ENCODE measurements at places on chromosomes 3 and 15.

DNA sequence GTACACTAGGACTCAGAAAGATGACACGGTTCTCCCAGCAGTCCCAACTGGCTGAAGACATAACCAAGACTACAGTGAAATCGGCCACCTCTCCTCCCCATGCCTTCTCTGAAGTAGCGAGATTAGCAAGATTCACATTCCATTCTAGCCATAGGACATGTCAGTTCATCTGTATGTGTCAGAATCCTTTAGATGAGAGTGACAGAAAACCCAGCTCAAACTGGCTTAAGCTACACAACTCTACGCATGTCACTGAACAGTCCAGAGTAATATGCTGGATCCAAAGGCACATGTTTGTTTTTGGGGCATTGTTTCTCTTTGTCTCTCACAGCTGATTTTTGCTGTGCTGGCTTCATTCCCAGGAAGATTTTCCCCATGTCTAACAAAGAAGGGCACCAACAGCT is 75.8 kb downstream of the RARB start:
- no peak for DNase-seq

DNA sequence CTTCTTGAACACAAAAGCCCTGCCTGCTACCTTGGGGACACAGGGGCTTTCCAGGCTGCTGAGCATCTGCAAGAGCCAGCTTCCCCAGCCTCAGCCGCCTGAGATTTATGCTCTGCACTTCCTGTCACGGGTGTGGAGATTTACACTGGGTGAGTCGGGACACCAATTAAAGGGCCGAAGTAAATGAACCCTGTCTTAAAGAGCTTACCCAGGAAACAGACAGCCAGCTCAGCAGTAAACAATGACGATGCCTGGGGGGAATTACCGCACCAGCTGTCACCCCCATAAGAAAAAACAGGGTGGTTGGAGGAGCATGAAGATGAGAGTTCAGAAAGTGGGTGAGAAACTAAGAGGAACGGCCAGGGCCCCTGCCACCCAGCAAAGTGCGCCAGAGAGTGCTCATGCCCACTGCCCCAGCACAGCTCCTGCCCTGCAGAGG is 37.5 kb upstream of the IQSEC1 start:
- peak; percentile 54 for DNase-seq

DNA sequence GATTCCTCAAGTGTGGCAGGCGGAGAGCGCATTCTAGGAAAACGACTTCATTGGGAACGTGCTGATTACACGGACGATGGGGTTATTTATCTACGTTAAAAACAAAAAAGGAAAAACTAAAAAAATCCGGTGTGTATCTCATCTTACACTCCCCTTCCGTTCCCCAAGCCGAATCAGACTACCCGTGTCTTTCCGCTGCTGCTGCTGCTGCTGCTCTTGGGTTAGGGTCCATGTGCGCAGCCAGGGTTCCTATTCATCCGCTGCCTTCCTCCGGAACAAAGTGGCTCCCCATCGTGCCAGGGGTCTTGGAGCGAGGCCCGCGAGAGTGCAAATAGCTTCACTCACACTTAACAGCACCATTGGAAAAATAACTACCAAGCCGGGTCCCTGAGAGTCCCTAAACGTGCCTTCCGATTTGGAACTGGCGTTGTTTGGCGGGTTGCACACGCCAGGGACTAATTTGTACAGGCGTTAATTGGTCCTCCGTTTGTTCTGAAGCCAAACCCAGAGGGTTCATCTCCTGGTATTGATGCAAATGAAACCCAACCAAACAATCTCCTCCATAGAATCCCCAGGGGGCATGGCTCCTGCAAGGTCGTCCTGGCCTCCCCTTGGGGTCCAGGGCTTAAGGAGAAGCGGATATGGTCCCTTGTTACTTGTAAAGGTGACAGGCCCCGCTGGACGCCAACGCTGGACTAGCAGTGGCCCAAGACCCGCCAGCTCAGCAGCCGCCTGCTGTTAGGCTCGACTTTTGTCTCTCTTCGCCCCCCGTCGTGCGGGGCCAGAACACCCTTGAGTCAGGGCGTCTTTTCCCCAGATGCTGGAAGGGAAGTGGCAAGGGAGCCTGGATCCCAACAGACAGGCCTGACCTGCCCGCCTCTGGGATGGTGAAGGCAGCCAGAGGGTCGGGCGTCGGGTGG is 11.0 kb upstream of the ONECUT1 start:
- DNase-seq: no peak

GRCh38 chr15:48865370-48866079 is 12.4 kb upstream of the EID1 start:
- peak; percentile 70 for DNase-seq

DNA sequence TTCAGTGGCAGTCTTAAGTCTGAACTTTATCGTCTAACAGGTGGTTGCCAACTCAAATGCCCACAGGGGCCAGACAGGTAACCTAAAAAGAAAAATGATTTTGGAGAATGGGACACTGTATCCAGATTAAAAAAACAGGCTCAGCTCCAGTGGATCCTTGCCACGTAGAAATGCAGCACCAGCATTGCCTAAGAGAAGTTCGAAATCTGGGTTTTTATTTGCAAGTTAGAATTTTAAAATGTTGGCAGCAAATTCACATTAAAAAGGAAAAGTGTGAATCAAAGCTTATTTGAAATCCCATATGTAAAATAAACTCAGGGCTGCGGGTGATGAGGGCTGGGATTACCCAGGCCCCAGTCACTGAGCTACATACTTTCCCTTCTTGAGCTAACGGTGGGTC is 408.5 kb upstream of the SUCLG2 start:
- DNase-seq: no peak

GRCh38 chr3:37918627-37919026 is 56.9 kb downstream of the CTDSPL start:
- DNase-seq: no peak

DNA sequence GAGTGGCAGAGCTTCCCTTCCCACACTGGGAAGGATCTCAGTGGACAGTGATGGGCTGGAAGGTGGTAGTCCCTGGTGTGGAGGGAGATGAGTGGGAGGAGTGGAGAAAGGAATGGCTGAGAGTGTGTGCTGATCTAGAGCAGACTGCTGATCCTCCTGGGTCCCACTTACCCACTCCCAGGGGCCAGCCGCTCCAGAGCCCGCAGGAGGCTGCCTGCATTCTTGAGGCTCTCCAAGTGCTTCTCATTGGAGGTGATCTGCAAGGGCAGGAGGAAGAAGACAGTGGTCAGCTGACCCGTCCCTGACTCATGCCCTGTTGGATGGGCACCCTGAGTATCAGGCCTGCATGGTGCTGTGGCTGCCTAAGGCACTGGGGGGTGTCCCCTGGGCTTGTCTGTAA is 50.0 kb downstream of the CTNNB1 start:
- no peak for DNase-seq

DNA sequence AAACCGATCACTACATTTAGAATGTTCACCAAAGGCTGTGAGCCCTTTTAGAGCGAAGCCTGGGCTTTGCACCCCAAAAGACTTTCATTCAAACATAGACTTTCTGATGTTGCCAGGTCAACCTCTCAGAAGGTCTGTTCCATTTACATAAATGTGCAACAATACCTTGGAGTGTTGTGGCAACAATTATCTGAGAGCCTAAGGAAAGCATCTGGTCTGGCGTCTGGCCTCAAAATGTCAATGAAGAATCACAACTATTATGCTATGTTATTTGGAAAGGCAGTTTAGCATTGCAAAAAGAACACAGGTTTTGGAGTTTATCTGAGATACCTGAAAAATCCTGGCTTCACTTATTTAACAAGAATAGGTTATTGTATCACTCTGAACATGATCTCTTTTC is 50.0 kb downstream of the POLR2M start:
- no peak for DNase-seq
